Bronchial epithelial cell (primary cell): ENCODE measurements at places on chromosomes 1 and 21.

GRCh38 chr1:165629848-165630628 is 996 bp upstream of the MGST3 start:
- DNase-seq = no peak

GRCh38 chr1:79974659-79975058 is 968.1 kb upstream of the ADGRL4 start:
- no peak for DNase-seq

- DNase-seq = peak; percentile 26
Observed at GRCh38 chr21:17768840-17769446, 50.2 kb downstream of the C21orf91 start.

DNA sequence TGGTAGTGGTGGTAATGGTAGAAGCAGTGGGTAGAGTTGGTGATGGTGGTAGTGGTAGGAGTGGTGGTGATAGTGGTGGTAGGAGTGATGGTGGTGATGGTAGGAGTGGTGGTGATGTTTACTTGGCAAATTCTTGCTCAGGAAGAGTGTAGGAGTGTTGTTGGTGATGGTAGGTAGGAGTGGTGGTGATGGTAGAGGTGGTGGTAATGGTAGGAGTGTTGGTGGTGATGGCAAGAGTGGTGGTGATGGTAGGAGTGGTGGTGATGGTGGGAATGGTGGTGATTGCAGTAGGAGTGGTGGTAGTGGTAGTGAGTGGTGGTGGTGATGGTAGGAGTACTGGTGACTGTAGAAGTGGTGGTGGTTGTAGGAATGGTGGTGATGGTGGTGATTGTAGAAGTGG is 106.5 kb downstream of the DISC1 start:
- DNase-seq = no peak

- no peak for DNase-seq
Observed at GRCh38 chr1:185008838-185009237, 34.5 kb upstream of the NIBAN1 start.
